Mammary epithelial cell (primary cell): ENCODE measurements at places on chromosomes 6 and 20.
A peak's percentile ranks its signal among the peaks of the same experiment; 100 is the strongest.

DNA sequence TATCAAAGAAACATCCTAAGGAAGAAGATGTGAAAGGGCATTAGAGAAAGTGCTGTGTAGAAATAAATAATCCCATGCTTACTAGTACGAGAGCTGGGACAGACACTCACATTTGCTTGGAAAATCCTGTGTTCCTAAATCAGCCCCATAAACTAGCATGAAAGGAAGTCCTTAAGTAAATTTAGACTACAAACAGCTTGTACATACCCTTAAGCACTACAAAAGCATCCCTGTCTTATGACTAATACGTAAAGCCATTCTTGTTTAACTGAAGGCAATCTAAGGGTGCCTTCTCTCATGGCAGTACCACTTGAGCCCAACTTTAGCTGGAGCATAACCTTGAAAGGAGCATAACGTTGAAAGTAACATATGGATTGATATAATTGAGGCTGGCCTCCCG, 15.4 kb upstream of the FOXQ1 start:
- peak; percentile 33 for DNase-seq

GRCh38 chr6:37679539-37680476, 17.9 kb downstream of the MDGA1 start:
- DNase-seq: no peak

- DNase-seq: peak; percentile 46
Measured at GRCh38 chr20:23415959-23416583, 5.2 kb downstream of the NAPB start.

DNA sequence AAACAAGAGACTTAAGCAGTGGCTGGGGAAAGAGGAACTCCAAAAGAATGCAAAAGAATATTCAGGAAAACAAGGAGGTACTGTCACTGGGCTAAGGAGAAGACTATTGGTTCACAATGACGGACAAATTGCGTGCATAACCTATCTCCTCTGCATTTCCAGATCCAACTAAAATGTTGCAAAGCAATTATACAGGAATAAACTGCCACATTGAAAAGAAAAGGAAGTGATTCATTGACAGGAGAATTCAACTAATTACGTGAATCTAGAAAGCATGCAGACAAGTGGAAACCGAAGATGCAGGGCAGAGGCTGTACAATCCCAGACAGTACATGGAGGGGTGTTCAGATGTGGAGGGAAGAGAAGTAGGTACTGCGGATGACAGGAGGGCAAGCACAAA, 152.8 kb upstream of the RIPOR2 start:
- DNase-seq: no peak

DNA sequence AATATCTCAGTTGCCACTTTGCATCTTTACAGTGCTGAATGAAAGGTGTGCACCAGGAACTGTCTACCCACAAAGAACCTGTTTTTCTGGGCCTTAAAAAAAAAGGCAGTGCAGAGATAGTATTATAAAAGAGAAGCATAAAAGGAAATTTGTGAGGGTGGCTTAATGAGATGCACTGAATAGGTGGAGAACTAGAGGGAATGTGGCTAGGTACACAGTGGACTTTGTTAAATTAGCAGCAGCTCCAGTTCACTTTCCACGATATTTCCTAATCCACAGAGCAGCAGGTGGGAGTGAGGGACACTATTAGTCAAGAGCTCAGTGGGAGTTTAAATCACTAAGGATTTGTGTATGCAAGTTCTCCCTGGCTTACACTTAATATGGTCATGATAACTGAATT, 38.8 kb downstream of the MAP7 start:
- peak; percentile 16 for DNase-seq

DNA sequence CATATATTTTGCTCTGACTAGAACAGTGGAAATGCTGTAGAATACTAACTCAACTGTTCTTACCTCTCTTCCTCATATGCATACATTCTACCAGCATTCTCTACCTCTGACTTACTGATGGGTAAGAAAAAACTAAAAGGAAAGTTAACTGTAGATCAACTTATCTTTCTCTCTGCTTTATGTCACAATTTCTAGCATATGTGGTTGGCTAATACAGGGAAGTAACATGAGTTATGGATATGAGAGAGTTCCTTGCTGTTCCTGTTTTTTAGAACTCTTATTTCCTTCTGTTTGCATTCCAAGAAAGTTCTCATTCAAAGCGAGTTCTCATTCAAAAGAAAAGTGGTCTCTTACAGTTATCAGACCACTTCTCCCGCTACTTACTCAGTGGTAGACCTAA, 226.8 kb upstream of the SGK1 start:
- no peak for DNase-seq
